ENCODE measurements at places on chromosomes 3 and 15. TPM values are rescaled to one million over a fixed set of nuclear protein-coding genes. Genes with fewer than 3 reads are reported as not detected.

Gene CD200R1
- 1.5 TPM for total RNA-seq

GRCh38 chr15:31338318-31338878, 11.8 kb downstream of the KLF13 start:
- H3K4me3 ChIP-seq: peak overlapping the region; percentile 24
- peak overlapping the region; percentile 88 for H3K27ac ChIP-seq
- peaks cover 4% of the 10 kb centered on the region for H3K36me3 ChIP-seq
- peak; percentile 67 for DNase-seq

GRCh38 chr15:49490966-49491365, 67.9 kb downstream of the FGF7 start:
- H3K27ac ChIP-seq: no peak overlapping the region
- H3K4me3 ChIP-seq: no peak overlapping the region
- no peak for DNase-seq
- H3K27me3 ChIP-seq: no peaks in the 10 kb centered on the region

DNA sequence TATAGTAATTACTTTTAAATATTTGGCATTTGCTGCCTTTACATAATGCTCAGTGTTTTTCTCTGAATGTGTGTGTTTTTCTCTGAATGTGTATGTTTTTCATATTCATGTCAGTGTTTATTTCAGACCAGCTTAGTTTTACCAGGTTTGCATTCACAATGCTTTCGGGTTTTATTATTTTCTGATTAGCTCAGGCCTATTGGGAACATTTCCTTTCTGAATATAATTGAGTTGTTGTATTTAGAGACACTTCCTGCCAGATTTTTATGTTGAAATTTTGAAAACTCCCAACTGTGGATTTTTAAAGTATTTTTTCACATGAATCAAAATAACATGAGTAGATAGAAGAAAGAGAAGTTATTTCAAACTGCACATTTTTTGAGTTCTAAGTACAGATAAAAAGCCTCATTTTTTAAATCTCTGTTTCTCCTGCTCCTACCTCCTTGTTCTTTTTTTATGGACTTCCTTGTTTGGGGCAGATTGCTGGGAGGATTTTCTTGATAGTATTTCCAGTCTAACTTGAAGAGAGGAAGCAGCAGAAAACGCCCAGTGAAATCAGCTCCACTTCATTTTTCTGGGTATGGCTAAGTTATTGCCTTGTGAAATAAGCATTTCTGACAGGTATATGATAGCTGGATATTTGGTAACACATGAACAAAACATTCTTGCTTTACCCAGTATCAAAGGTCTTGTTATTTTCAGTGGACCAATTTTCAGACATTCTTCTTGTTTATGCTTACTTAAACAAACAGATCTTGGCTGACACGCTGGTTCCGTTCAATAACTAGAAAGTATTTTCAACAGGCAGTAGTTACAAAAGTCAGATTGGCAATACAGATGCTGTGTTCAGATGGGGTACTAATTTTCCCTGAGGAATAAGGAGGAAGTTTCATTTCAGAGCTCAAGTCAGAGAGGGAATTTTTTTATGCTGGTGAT, 70.7 kb downstream of the RIOX2 start:
- H3K36me3 ChIP-seq: no peaks in the 10 kb centered on the region
- H3K4me1 ChIP-seq: peaks cover 15% of the 10 kb centered on the region
- DNase-seq: no peak
- peak overlapping the region; percentile 57 for H3K27ac ChIP-seq
- no peak overlapping the region for H3K4me3 ChIP-seq

- H3K27me3 ChIP-seq: no peaks in the 10 kb centered on the region
- DNase-seq: no peak
- H3K27ac ChIP-seq: no peak overlapping the region
- no peak overlapping the region for H3K4me3 ChIP-seq
Measured at GRCh38 chr3:98827221-98827920, 64.2 kb downstream of the ST3GAL6 start.

GRCh38 chr15:64029633-64030032, 16.7 kb downstream of the DAPK2 start:
- H3K4me1 ChIP-seq: peaks cover 23% of the 10 kb centered on the region
- no peak overlapping the region for H3K4me3 ChIP-seq
- DNase-seq: no peak
- no peaks in the 10 kb centered on the region for H3K27me3 ChIP-seq
- H3K36me3 ChIP-seq: no peaks in the 10 kb centered on the region
- H3K27ac ChIP-seq: no peak overlapping the region

Data from lower lobe of right lung (tissue), 2 donors.